ENCODE measurements at places on chromosomes 11 and 22.
A peak's percentile ranks its signal among the peaks of the same experiment; 100 is the strongest.

DNA sequence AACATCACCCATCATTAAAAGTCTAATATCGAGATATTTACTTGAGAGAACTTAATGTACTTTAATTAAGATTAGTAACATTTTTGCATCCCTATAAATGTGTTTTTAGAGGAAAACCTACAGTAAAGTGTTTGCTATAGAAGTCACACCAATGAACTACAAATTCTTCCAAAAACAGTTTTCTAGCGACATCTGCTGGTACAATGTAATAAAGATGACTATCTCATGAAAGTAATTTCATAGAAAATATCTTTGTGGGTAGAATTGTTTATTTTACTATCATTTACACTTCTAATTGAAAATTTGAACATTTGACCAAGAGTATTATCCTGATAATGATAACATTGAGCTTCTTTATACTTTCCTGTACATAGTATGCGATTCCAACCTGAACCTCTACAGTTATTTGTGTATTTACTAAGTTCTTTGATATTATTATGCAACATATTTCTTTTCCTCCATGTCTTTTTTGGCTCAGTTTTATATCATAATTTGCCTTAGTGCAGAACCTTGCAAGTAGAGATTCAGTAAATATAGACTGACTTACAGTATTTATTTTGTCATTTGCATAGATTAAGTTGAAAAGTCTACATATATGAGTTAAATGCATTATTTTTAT lies 252.7 kb downstream of the TMEM135 start:
- DNase-seq, result peak; percentile 77

GRCh38 chr11:71213696-71214552 lies 38.5 kb downstream of the SHANK2 start:
- DNase-seq, result no peak

GRCh38 chr11:47350315-47350714 lies 2.2 kb downstream of the MYBPC3 start:
- DNase-seq, result no peak

DNA sequence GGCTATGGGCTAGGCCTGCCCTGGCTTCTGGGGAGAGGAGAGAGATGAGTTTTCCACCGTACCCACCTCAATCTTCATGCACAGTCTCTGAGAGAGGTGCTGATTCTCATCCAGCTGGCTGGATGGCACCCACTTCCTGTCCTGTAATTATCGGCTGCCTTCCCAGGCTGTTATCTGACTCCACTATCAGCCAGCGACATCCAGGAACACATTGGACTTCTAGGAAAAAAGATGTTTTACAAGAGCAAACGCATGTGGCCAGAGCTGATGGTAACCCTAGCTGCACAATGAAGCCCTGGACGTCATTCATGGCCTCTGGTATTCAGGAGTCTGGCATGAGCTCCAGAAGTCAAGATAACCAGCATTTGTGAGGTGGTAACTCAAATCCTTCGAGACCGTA lies 137.4 kb downstream of the EHF start:
- no peak for DNase-seq

DNA sequence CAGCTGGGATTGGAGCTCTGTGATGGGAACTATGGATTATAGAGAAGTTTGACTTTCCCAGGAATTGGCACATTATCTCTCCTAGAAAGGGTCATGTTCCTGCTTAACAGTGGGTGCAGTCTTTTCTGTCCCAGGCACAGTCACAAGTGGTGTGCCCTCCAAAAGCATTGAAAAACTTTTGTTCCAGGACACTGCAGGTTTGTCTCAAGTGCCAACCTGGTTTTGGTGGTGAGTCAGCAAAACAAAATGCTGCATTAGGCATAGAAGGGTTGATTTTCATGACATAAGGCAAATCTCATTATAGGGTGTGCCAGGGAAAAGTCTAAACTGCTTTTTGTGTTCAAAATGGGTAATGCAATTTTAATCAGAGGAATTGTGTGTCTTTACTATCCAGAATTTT lies 4.9 kb downstream of the HTATIP2 start:
- DNase-seq, result no peak

- DNase-seq, result no peak
Measured at GRCh38 chr11:102581066-102581465, 44.1 kb downstream of the MMP20 start.

Measured in NCI-H1092 (cell line).